ENCODE measurements at places on chromosomes 13 and 19.

GRCh38 chr13:35964863-35965180 lies 166.4 kb downstream of the DCLK1 start:
- DNase-seq, result no peak

GRCh38 chr19:32599736-32600157 lies 18.8 kb downstream of the PDCD5 start:
- DNase-seq, result peak; percentile 13

DNA sequence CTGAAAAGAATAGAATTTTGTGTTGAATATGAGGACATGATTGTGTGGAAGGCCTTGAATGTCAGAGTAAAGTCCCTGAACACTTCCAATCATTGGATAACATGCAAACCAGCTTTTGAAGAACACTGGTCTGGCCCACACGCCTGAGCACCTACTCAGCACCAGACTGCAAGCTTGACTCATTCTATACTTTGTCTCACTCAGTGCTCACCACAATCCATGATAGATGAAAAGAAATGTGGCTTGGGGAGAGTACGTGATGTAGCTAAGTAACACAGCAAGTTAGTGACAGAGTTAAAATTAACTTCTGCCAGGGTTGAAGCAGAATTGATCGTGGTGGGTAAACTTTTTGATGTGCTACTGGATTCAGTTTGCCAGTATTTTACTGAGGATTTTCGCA lies 12.0 kb downstream of the DLEU7 start:
- DNase-seq, result no peak

DNA sequence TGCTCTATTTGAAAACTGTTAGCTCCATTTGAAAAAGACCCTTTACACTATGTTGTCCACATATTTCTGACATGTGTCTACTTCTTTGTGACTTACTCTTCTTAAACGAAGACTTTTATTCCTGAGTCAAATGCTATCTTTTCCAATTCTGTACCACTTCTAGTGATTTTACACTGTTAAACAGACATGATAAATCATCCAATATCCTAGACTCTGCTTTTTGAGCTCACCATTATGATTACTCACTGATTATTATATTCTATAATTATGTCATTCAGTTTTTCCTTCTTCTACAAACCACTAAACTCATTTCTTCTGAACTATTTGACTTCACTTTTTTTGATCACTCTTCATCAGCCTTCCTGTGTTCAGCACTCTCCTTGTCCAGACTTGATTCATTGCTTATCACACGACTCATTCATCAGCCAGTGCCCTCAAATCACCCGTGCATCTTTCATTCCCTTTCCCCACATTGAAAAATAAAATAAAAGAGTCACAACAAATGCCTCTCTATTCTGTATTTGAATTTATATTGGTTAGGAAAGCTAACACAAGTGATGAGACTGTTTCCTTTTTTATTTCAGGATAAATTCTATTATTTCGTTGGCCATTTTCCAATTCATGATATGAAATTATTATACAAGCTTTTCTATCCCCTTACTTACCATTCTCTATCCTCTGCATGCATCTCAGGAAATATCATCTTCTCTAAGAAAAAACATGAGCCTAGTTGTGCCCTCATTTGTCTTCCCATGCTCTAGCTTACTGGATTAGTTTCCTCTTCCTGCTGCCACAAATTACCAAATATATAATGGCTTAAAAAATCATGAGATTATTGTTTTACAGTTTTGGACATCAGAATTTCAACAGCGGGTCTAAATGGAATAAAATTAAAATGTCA lies 1482.1 kb upstream of the MIR17HG start:
- DNase-seq, result no peak

GRCh38 chr13:33150126-33150525 lies 133.9 kb downstream of the KL start:
- no peak for DNase-seq

DNA sequence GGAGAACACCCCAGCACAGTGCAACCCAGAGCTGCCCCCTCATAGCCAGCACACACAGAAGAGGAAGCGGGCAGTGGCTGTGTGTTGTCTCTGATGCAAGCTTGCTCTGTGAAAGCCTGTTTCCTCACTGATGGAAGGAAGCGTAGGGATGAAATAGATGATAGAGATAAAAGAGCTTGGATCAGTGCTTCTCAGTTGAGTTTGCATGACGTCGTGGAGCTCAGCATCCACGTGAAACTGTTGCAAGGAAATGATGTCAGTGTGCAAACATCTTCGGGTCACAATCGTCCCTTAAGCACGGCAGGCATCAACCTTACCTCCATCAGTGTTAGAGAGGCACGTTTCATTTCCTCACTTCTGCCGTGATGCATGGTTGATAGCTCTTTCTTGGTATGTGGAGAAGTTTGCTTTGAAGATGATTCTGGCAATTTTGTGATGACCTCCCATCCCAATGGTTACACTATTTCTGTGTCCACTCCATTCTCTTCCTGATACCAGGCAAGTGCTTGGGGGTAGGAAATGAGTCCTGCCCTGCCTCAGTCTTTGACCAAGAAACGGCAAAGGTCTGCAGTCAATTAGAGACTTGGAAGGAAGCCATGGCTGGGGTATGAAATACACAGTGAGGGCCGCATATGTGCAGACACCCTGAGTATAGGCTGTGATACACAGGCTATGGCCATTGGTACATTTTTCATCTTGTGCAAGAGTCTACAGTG lies 183.0 kb downstream of the ZNF536 start:
- no peak for DNase-seq

DNA sequence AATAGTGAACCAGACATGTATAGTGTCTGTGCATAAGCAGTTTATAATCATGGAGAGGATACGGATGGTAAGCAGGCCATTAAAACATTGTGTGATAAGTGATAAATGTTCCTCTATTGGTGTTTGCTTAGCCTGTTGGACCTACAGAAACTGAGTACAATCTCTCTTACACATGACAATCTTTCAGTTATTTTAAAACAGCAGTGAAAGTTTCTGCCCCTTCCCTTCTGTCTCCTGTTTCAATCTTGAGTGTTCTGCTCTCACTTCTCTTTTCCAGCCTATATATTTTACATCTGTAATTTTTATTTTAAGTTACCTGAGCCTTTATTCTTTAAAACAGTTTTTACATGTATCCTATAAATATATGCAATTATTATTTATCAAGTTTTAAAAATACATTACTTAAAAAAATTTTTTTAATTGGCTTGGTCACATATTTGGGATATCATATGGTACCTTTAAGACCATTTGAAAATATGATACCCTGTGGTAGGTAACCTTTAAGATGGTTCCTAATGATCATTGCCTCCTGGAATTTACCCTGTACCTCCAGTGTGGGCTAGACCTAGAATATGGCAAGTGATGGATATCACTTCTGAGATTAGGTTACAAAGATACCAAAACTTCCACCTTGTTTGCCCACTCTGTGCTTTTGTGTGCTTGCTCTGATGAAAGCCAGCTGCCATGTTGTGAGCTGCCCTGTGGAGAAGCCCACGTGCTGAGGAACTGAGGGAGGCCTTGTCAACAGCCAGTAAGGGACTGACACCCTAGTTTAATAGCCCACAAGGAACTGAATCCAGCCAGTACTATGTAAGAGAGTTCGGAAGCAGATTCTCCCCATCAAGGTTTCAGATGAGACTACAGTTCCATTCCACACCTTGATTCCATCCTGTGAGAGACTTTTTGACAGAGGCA lies 99.3 kb downstream of the DHRS12 start:
- no peak for DNase-seq

DNA sequence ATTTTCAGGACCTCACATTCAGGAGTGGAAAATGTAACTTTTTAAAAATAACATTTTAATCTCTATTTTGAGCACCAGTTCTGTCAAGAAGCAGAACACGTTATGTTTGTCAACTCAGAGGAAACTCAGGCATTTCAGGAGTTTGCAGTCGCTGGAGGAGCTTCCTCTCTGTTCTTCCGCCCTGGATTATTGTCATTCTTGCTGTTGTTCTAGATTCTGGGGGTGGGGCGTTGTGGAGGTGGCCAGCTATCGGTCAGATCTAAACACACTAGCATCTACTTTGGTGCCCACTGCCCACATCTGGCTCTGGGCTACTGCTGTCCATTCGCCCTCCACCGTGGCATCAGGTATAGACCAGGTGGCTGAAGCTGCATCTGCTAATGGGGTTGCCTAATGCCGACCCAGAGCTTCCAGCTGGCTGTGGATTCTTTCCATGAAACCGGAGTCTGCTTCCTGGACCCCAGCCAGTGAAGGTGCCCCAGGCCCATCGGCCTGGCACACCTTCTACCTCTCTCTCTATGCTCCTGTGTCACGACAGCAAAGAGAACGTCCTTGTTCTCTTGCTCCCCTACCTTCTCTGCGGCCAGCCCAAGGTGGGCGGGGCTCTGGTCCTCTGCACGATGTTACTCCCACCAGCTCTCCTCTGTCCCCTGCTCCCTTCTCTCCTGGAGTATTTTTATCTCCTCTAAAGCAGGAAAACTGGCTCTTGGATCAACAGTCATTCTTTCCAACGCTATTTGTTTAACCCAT lies 36.7 kb upstream of the DGKH start:
- DNase-seq, result no peak

DNA sequence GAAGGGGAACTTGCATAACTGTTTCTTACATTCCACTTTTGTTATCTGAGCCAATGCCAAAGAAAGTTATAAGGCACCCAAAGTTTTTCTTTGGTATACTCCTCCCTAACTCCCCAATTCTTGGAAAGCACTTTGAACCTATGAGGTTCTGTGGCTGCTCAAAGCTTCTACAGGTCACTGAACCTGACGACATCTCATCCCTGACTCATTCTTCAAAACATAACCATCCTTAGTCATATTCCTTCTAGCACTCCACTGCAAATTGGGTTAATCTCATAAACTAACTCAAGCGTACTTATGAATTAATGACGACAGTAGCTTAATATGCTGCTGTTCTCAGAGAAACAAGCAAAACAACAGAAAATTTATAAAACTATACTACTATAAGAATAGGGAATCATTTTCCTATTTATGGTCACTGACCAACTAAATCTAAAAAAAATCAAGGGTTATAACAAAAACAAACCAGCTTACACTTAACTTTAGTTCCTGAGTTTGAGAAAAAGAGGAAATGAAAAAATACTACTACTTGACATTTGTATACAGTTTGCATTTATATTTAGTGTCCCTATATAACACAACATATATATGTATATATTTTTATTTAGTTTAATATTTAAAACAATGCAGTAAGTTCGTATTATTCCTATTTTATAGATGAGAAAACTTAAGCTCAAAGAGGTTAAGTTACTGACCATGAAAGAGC lies 69.1 kb downstream of the CAB39L start:
- no peak for DNase-seq

DNA sequence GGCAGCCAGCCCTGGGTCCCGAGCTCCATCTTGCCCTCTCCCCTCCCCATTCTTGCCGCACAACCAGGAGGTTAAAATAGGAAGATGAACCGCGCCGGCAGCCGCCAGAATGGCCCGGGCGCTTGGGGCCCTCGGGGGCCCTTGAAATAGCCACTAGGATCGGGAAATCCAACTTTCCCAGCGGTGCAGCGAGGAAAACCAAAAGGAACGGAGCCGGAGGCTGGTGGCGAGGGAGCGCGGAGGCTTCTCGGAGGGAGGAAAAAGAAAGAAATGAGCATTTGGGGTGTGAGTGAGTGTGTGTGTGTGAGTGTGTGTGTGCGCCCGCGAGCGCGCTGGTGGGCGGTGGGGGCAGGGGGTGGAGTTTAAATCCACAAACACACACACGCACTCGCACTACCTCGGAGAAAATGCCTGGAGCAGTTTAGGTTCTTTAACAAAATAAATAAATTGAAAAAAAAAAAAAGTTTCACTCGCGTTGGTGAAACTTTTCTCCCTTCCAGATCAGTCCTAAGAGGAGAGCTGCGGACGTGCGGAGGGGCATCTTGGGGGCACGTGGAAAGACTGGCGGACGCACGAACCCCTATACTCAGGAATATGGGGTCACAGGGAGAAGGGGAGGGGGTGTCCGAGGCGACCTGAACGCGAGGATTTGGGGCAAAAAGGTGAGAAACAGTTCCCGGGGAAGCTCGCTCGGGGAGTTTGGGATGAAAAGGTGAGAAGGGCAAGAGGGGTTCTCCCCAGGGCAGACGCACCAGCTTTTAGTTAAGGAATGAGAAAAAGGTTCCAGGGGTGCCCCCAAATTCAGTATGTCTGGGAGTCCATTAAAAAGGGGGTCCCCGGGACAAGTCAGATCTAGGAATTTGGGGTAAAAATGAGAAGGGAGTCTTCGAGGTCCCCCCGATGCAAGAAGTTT lies 1.3 kb downstream of the RFX2 start:
- DNase-seq, result peak; percentile 66

DNA sequence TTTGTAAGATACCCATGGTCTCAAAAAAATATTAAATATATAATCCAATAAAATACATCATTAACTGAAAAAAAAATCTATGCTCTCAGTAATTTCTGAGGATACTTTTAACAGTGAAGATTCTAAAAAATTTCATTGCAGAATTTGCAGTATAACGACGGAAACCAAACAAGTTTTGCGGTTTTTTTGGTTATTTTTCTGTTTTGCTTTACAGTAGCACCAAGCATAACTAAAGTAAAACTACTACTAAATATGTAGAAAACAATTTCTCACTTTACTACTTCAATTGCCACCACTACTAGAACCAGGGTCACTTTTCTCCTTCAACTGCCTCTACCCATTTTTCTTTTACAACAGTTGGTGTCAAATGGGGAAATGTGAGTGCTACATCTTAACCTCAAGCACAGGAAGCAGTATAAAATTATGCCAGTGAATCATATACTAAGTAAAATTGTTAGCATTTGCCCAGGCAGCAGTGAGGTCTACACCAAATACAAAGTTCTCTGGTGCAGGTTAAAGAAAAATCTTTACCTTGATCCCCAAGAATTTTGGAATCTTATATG lies 24.1 kb downstream of the MICU2 start:
- no peak for DNase-seq

- peak; percentile 30 for DNase-seq
Measured at GRCh38 chr19:33332248-33332647, 29.9 kb upstream of the CEBPA start.

GRCh38 chr13:29187584-29187983 lies 367.4 kb downstream of the MTUS2 start:
- DNase-seq, result no peak

DNA sequence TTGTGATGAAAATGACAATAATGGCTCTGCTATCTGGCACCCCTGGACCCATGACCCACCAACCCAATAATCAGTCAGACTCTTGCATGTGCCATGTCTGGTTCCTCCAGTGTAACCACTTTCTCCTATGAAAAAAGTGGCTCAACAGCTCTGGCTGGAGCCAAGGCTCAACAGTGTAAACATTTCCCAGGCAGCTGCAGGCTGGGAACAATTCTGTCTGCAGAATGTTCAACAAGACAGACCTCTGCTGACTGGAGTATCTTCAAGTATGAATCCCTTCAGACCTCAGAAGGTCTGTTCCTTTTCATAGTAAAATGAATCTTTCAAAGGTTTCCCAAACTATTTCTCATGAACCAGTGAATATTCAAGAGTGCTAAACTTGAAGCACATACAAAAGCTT lies 410.1 kb upstream of the HTR2A start:
- DNase-seq, result no peak

- peak; percentile 52 for DNase-seq
Measured at GRCh38 chr13:30870049-30870884, 35.8 kb upstream of the MEDAG start.
